Cardiac septum (tissue), 1 donor: ENCODE measurements at places on chromosomes 7 and 10.
A peak's percentile ranks its signal among the peaks of the same experiment; 100 is the strongest.

- DNase-seq: no peak
Measured at GRCh38 chr7:132869166-132869861, 212.6 kb downstream of the CHCHD3 start.

GRCh38 chr10:98344589-98345038 is 70.4 kb downstream of the PYROXD2 start:
- DNase-seq: peak; percentile 79

- DNase-seq: no peak
Measured at GRCh38 chr10:51325649-51326048, 251.4 kb downstream of the PRKG1 start.

DNA sequence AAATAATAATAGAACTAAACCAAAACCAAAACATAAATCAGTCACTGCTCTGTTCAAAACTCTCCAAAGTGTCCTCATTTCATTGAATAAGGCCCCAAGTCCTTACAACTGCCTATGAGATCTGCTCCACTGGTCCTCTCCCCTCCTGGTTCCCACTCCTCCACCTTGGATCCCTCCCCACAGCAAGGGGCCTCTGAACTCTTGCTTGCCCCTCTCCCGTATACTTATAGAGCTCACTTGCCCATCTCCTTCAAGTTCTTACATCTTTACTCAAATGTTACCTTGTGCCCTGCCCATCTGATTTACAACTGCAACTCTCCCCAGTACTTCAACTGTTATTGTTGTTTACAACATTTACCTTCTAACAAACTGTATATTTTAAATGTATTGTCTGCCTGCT is 819 bp downstream of the POLD2 start:
- DNase-seq: no peak

DNA sequence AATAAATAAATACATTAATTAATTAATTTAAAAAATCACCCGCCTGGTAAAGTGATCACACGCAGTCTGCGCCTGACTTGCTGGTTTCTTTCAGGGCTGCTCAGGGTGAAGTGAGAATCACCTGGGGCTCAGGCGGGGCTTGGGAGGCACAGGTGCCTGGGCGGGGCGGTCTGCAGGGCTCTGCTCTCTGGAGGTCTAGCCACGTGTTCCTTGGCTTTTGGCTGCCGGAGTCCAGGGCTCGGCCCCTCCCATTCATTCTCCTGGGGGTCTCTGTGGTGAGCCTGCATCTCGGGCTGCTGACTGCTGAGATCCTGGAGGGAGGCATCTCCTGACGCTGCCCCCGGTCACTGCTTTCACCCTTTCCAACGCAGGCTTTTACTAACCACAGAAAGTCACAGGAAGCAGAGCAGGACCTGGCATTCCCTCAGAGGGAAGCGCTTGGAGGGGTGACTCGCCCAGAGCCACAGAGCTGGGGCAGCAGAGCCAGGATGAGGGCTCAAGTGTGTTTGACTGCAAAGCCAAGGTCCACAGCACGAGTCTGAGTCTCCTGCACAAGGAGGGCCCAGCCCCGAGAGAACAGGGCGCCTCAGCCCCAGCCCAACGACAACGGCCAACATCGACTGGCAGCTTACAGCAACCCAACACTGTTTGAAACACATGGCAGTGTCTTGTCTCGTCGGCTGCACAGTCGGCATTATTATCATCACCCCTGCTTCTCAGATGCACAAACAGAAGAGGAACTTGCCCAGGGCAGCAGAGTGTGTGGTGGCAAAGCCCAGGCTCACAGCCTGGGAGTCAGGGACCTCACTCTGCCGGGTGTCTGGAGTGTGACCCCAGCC is 22.4 kb upstream of the MNX1 start:
- DNase-seq: no peak

- DNase-seq: no peak
Measured at GRCh38 chr10:121796342-121796741, 131.5 kb downstream of the ATE1 start.

- DNase-seq: no peak
Measured at GRCh38 chr10:6228647-6229046, 25.9 kb downstream of the PFKFB3 start.
